HuH-7.5 (cell line): ENCODE measurements at places on chromosomes 11 and 22.

GRCh38 chr11:128422576-128423370 lies 164.6 kb downstream of the ETS1 start:
- no peak for DNase-seq

GRCh38 chr11:33857933-33858371 lies 33.9 kb downstream of the LMO2 start:
- DNase-seq = peak; percentile 51

GRCh38 chr11:93689240-93689639 lies 27.8 kb downstream of the CEP295 start:
- DNase-seq = no peak

DNA sequence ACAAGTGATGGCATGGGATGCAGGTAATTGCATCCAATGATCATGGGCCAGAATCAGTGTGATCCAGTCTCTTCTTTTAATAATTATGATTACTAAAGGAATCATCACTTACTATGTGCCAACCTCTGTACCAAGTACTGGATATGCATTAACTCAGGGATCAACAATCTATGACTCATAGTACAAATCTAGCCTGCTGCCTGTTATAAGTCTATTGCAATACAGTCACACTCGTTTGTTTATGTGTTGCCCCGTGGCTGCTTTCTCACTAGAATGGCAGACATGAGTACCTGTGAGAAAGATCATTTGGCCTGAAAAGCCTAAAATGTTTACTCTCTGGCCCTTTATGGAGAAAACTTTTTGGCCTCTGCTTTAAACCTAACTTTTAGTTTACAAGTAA lies 45.0 kb downstream of the OR6Q1 start:
- no peak for DNase-seq

DNA sequence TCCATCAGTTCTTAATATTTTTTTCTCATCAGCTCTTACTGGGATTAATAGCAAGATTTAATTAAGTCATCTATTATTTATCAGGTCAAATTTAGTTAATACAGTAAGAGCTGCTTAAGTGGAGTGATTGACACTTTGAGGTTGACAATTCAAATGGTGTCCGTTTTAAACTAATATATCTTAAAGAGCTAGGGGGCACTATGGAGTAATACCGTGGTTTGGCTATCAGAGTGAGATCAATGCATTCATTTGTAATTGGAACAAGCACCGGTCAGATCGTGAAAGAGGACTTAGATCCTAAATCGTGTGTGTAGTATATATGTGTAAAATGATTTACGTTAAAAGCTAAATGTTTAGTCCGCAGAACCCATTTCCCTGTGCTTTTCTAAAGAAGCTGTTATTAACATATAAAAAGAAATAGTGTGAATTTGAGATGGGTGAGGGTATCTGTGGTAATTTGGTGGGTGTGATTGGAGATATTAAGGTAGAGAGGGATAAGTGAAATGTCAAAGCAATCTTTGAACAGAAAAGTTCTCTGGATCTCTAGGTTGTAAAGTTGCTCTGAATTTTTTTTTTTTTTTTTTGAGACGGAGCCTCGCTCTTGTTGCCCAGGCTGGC lies 2.3 kb downstream of the SIK2 start:
- peak; percentile 23 for DNase-seq

- DNase-seq = no peak
Measured at GRCh38 chr11:102705626-102706025, at the start of gene MMP27. Gene MMP27, minus strand, starts transcription at chr11:102705769. Its CDS starts 55 bp downstream, at chr11:102705714.

- no peak for DNase-seq
Measured at GRCh38 chr11:76459299-76459698, 14.5 kb downstream of the EMSY start.

- no peak for DNase-seq
Measured at GRCh38 chr11:115894176-115894575, 390.0 kb upstream of the CADM1 start.

GRCh38 chr22:20573833-20574615 lies 66.6 kb downstream of the MED15 start:
- DNase-seq = no peak

GRCh38 chr22:20299746-20300136 lies 20.1 kb downstream of the DGCR6L start:
- no peak for DNase-seq

GRCh38 chr11:70368961-70369360 lies 29.4 kb upstream of the CTTN start:
- DNase-seq = no peak

GRCh38 chr11:66259956-66260355 lies 8.5 kb upstream of the RAB1B start:
- no peak for DNase-seq

- DNase-seq = no peak
Measured at GRCh38 chr11:123085497-123085896, 23.6 kb upstream of the HSPA8 start.

GRCh38 chr11:101045415-101045814 lies 84.2 kb downstream of the PGR start:
- no peak for DNase-seq

DNA sequence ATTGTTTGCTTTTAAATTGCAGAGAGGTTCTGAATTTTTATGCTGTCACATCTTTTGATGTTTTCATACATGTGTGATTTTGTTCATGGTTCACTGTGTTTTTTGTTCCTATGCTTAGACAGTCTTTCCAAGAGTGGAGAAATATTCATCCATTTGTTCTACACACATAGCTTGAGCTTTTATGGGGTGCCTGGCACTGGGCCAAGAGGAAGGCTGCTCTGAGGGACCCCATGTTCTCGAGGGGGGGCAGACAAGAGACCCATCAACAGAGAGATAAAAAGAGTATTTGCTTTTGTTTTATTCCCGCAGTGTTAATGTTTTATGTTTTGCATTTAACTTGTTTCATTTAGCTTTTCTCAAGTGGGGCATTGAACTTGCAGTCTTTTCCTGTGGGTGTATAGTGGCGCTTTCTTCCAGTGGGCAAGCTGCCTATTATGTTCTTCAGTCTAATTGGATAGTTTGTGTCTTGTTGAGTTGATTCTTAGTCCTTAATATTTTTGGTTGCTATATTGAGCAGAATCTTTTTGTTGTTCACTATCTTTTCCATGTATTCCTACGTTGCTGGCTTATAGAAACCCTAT lies 57.7 kb downstream of the CABIN1 start:
- no peak for DNase-seq

DNA sequence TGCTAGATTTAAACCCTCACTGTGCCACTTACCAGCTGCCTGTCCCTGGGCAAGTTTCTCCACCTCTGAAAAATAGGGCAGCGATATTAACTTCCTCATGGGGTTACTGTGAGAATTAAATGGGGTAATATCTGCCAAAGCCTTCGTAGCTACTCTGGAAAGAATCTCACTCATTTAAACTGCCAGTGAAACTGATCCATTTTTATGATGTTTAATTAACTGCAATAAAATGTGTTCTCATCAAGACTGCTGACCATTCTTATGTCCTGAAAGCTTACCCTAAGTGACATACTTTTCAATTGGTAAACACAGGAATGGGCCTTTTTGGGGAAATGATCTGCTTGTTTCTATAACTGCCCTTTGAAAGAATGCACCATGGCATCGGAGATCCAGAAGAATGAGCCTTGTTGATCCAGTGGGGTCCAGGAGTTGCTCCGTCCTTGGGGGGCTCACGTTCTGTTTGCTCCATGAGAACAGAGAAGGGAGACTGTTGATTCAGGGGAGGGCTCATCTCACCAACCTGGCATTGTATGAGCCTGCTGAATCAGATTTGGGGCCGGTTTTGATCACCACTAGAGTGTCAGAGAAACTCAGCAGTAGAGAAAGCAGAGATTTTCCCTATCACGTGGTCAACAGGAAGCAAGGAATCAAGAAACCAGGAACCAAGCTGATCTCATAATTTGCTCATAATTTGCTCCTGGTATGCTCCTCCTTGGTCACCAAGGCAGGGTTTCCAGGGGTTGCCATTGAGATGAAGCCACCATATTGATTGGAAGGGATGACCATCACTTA lies 7.0 kb upstream of the CCDC86 start:
- DNase-seq = no peak

GRCh38 chr11:10273738-10274137 lies 20.3 kb downstream of the SBF2 start:
- DNase-seq = no peak

DNA sequence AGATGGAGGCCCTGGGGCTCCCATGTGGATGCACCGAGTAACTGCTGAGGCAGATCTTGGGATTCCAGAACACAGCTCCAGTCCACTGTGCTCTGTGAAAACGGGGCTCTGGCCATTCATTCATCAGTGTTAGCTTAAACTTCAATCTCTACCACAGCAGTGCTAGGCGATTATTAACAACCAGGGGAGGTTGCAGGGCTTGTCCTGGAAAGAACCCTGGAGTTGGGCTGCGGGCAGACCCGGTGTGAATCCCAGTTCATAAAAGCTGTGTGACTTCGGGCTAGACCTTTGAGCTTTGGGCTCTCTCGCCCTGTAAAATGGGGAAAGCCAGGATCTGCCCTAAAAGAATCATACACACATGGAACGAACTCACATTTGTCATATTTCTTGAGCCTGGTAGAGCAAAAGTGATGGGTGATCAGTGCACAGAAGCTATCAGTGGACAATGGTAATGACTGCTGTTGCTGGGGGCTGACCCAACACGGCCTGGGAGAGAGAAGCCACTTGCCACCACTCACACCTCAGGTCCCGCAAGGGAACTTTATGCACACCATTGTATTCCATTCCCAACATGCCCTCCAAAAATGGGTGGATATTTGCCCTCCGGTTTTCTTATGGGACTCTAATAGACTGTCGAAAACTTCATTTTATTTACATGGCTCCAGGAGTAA lies 15.6 kb upstream of the CRYBB3 start:
- DNase-seq = peak; percentile 35

DNA sequence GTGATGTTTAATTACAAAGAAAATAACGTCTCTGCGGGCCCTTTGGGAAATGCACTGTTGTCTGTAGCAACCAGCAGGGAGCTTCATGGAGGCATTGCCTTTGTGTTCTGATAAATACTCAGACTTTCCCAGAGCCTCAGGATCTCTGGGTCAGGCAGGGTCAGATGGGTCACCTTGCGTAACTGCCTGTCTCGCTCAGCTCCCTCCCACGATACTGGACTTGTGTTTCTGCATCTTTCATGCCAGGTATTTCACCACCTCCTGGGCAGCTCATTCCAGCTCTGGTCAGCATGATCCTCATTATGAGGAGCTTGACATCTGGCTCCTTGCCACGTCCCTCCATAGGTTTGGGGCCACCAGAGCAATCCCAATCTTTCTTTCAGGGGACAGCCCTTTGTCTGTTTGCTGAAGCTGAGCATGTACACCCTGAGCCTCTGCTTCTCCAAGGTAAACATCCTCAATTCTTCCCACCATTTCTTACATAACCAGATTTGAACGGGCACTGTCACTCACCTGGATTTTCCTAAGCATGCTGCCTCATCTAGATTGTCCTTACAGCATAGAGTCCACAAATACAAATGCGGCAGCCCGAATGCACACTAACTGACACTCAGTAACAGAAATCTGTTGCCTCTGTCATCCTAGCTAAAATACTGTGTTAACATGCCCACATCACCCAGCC lies 162.3 kb downstream of the LARGE1 start:
- peak; percentile 27 for DNase-seq
